ENCODE measurements at places on chromosomes 2 and 18.
A peak's percentile ranks its signal among the peaks of the same experiment; 100 is the strongest.

GRCh38 chr2:43132683-43133301 lies 93.6 kb downstream of the ZFP36L2 start:
- no peak for DNase-seq

- DNase-seq: no peak
Observed at GRCh38 chr2:44708661-44709000, 232.9 kb upstream of the SIX3 start.

GRCh38 chr2:148455791-148456190 lies 188.8 kb upstream of the EPC2 start:
- no peak for DNase-seq

DNA sequence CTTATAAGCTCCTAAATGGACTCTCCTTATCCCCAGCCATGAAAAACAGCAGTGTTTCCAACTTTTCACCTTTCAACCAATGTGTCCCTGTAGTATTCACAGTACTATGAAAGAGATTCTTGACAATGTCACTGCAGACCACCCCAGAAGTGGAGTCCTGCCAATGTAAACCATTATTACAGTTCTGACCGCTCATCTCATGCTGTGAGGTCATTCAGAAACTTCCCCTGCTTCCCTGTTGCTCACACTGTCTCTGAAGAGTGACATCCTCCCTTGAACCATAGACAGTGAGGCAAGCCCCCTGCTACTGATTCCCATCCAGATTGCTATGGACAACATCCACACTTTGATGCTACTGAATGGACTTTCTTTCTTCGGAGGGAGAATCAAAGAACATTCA lies 1523.7 kb upstream of the ACVR2A start:
- DNase-seq: peak; percentile 59

DNA sequence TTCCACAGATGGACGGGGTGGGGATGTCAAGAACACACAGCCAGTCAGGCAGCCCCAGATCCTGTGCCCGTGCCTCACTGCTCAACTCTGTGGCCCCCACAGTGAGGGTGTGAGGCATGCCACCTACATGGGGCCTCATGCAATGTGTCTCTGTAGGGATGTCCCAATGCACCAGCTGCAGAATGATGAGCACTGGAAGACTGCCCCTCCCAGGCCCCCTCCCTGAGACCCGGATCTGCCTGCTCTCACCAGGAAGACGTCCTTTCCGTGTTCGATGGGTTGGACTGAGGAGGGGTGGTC lies 124.2 kb downstream of the TWIST2 start:
- no peak for DNase-seq

DNA sequence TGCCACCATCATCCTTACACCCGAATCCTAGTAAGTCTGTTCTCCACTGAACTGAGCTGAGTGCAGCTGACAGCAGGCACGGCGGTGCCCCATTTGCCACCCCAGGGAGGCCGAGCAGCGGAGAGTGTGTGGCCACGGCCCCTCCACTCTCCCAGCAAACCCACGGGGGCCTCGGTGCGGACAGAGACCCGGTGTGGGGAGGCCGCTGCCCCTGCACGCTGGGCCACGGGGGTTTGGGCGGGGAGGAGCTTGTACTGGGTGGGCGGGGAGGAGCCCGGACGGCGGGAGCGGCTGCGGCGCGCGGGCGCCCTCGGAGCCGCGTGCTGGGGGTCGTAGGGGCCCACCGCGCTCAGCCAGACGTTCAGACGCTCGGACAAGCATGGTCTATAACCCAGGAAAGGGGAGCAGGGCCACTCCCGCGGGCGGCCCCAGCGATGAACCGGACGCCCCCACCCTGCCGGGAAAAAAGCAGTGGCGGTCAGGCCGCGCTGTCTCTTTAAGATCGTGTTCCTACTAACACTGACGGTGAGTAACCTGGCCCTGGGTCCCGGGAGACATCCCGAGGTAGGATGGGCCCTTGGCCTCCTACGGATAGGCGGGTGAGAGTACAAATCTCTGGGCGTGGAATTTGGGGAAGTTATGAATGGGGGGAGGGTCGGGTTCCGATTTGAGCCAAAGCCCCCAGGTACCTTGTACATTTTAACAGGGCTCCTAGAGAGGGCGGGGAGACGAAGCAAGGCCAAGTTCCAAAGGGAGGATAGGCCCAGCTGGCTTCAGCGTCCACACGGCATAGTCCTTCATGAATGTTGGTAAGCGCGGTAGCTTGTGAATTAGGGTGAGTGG lies at the start of gene ITPRIPL1:
Gene ITPRIPL1 (plus strand): TSS at position 277 of the 843 bp plus-strand sequence. CDS start 523 bp downstream, at position 800.
- DNase-seq: peak; percentile 73

GRCh38 chr2:151928380-151928779 lies 100.2 kb upstream of the ARL5A start:
- no peak for DNase-seq

GRCh38 chr2:2831633-2832032 lies 500.6 kb upstream of the MYT1L start:
- DNase-seq: peak; percentile 89

GRCh38 chr2:636641-637405 lies 40.4 kb downstream of the TMEM18 start:
- DNase-seq: peak; percentile 95

- no peak for DNase-seq
Observed at GRCh38 chr18:24112874-24113615, 25.8 kb upstream of the CABYR start.

All from eye (tissue), 1 donor.